ENCODE measurements at places on chromosomes 7 and 10.

DNA sequence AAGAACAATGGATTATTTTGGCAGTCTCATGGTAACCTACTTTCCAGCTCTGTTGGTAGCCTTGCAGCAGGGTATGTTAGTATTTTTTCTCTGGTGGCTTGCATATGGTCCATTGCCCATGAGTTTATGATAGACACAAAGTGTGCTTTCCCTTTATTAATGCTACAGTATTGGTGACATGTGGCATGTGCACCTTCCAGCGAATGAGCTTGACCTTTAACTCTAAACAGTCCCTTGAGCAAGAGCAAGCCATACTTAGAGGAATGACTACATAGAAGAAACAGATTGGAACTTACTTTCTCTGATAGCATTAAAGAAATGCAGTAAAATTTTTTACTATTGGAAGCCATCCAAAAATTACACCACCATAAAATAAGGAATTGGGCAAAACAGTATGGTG lies 73.9 kb downstream of the VTI1A start:
- no peak for DNase-seq

GRCh38 chr10:110044681-110045080 lies 36.9 kb downstream of the ADD3 start:
- DNase-seq, result no peak

DNA sequence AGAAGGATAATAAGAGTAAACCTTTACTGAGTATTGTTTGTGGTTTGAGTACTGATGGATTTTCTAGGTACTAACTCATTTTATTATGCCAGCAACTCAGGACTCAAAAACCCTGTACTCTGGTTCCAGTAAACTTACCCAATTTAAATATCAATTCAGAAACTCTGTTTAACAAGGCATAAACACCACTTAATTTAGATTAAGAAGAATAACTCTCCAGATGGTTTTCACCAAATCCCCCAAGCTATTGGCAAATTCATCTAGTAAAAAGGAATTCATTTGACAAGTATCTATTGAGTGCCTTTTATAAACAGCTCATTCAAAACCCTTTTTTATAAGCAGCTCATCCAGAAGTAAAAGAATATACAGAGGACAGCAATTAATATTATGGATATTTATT lies 572.4 kb downstream of the PHTF2 start:
- DNase-seq, result no peak

GRCh38 chr10:109215291-109216075 lies 707.8 kb downstream of the XPNPEP1 start:
- no peak for DNase-seq

- no peak for DNase-seq
These were observed 6.1 kb upstream of the SLC29A4 start for GRCh38 chr7:5276611-5277010.

GRCh38 chr10:53909791-53910190 lies 891.2 kb downstream of the PCDH15 start:
- DNase-seq, result no peak

- DNase-seq, result no peak
These were observed 171.1 kb upstream of the PHF14 start for GRCh38 chr7:10802526-10802925.

GRCh38 chr10:124282326-124282725 lies 136.4 kb downstream of the OAT start:
- no peak for DNase-seq

DNA sequence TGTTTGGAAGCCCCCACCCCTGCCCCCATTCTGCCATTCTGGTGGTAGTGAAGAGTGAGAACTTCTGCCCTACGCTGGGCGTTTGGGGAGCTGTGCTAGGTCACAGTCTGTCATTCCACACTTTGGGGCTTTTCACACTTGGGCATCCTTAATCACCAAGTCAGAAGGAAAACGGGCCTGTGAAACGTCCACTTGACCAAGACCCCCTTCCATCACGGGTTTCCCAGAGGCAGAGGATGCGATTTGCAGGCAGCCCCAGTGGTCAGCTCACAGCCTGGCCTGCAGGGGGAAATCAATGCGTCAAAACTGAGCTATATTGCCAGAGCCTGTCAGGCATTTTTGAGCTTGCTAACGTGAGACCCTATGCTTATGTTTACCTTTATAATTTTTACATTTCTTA lies 663.3 kb upstream of the MGMT start:
- no peak for DNase-seq

DNA sequence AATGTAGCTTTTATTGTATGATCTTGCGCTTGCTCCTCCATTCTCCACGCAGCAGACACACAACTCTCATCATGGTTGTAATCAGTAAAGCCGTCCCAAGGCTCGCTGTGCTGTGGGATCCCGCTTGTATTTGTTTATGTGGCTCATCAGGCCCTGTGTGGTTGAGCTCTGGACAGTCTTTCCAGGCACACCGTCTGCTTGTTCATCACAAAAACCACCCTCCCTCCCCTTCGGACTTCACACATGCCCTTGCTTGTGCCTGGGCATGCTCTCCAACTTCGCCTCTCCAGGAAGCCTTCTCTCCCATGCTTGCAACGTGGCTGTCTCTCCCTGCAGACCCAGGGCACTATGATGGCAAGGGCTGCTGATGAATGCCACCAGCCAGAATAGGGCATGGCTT lies 62.4 kb downstream of the HK1 start:
- DNase-seq, result no peak

- DNase-seq, result no peak
These were observed 41.1 kb upstream of the DPYSL4 start for GRCh38 chr10:132145521-132146185.

DNA sequence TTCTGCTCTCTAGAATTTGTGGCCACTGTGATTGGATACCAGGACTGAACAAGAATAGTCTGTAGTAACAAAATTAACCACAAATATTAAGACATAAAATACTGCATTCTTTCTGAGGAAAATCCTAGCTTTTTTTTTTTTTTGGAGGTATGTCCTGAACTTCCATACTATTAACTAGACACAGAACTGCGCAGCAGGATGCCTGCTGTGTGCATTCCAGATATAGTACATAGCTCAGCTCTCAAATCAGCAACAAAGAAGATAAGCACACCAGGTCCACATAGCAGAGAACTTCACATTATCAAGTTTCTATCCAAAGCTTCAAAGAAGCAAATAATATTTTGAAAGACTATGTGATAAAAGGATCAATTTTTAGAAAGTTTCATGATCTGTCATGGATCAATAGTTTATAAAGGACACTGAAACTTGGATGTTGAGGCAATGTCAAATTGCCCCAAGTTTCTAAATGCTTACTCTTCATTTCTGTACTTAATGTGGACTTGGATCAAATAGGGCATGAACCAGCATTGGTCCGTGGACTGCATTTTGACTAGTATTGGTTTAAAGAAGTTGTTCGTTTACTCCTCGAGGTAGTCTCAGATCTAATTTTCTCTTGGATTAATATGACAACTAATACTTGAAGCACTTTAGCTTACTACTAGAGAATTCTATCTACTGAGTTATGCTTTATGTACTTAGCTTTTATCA lies 15.4 kb downstream of the NAMPT start:
- no peak for DNase-seq
